ENCODE measurements at places on chromosomes 1 and 21.

- no peak for DNase-seq
Observed at GRCh38 chr1:232034556-232034955, 408.0 kb downstream of the DISC1 start.

- DNase-seq = no peak
Observed at GRCh38 chr1:246420300-246420699, 86.8 kb downstream of the SMYD3 start.

DNA sequence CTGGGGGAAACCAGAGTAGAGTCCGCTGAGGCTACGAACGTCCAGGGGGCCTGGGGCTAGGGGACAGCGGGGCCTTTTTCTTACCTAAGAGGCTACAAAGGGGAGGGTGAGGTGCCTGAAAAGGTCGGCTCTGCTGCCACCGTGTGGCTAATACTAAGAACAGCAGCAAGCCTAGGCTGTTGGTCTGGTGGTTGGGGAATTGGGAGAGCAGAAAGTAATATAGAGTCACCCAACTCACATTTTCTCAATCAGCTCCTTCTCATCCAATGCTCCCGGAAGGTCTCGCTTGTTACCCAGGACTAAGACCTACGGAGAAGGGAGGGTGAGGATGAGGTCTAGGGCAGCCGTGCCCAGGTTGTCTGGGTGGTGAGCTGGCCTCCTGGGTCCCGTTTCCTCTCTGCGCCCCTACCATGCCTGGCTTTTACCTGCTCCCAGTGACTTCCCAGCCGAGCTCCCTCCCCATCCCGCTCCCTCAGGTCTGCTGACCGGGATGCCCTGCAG is 9.3 kb downstream of the ARL8A start:
- peak; percentile 28 for DNase-seq

- DNase-seq = no peak
Observed at GRCh38 chr1:43241413-43241836, 28.4 kb upstream of the TMEM125 start.

DNA sequence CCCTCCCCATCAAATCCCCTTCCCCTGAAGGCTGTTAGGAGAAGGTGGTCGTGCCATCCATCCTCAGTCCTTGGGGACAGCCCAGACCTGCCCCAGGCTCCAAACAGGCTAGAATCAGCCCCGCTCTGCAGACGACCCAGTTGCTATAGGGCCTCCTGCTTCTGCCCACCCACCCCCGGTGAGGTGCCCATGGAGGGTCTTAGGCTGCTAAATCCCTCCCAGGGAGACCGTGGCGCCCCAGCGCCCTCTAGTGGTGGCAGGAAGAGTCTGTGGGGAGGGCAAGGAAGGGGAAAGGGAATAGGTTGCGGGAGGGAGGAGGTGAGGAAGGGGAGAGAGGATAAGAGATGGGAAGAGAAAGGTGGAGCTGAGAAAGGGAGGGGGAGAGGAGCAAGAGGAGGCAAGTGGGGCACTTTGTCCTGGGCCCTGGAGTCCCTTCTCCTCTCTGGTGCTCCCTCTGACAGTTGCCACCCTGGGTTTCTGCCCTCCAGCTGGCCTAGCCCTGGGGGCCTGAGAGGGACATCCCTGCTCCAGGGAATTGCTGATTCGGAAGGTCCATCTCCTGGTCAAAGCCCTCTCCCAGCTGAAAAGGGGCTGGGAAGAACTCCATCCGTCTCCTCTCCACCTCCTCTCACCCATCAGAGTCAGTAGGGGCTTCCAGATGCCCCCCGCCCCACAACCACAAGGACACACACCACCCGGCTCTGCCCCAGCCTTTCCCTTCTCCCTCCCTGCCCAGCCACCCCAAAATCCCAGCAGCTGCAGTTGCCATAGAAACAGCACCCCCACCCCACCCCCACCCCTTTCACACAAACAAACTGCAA is 55.4 kb downstream of the CAMK2N1 start:
- DNase-seq = no peak

- DNase-seq = no peak
Observed at GRCh38 chr1:96072021-96072420, 649.6 kb upstream of the PTBP2 start.

- DNase-seq = no peak
Observed at GRCh38 chr1:158371188-158371953, 17.7 kb downstream of the CD1E start.

DNA sequence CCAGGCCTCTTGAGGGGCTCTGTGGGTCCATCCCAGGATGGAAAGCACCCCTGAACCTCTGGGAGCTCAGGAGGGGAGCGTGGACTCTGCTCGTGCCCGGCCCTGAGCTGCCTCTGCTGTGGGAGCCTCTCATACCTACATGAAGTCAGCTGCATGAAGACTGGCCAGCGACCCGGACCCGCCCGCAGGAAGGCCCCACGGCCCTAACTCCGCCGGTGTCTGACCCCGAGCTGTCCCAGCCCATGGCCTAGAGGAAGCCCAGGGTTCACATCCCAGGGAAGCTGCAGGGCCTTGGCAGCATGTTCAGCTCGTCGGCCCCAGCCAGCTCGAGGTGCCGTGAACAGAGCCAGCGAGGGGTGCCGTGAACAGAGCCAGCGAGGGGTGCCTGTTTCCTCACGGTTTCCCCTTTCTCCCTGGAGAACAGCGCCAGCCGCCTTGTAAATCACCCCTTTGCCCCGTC is 178.1 kb upstream of the ARHGEF16 start:
- no peak for DNase-seq

Data from DMS79 (cell line).